ENCODE measurements at places on chromosomes 12 and 14. TPM values are rescaled to one million over a fixed set of nuclear protein-coding genes. Genes with fewer than 3 reads are reported as not detected.

Gene KANSL2
- total RNA-seq, result 46.9 TPM

Gene AP1G2
- 26.0 TPM for total RNA-seq

- peaks cover 4% of the 10 kb centered on the region for H3K4me1 ChIP-seq
- H3K4me3 ChIP-seq, result no peak overlapping the region
- H3K27me3 ChIP-seq, result no peaks in the 10 kb centered on the region
- H3K36me3 ChIP-seq, result no peaks in the 10 kb centered on the region
- H3K27ac ChIP-seq, result no peak overlapping the region
These were observed 109.7 kb upstream of the PRMT8 start for GRCh38 chr12:3381059-3382047.

DNA sequence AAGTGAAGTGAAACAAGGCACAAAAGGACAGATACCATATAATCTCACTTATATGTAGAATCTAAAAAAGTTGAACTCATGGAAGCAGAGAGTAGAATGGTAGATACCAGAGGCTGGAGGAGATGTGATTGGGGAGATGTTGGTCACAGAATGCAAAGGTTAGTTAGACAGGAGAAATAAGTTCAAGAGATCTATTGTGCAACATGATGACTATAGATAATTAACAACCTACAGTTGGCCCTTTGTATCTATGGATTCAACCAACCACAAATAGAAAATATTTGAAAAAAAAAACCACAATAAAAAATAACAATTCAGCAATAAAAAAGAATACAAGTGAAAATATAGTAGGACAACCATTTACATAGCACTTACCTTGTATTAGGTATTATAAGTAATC, 19.3 kb downstream of the CRADD start:
- H3K4me3 ChIP-seq, result no peak overlapping the region
- peaks cover 4% of the 10 kb centered on the region for H3K4me1 ChIP-seq
- no peaks in the 10 kb centered on the region for H3K27me3 ChIP-seq
- H3K36me3 ChIP-seq, result no peaks in the 10 kb centered on the region

DNA sequence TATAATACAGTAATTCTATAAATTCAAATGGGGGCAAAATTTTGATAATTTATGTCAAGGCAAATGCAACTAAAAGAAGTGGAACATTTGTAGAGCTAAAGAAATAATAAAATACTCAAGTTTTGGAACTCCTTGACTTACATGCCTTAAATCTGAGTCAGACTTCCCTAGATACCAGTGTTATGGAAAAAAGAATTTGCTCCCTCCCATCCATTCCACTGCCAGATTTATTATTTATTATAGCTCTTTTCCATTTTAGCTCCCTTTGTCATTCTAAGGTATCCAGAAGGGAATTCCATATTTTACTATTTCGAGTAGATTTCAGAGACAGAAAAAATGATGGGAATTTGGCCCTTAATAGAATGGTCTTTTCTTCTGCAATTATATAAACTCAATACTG, 44.0 kb downstream of the RHOJ start:
- no peak overlapping the region for H3K27ac ChIP-seq
- H3K4me3 ChIP-seq, result no peak overlapping the region
- no peaks in the 10 kb centered on the region for H3K36me3 ChIP-seq
- H3K4me1 ChIP-seq, result no peaks in the 10 kb centered on the region
- no peaks in the 10 kb centered on the region for H3K27me3 ChIP-seq

- H3K27me3 ChIP-seq, result no peaks in the 10 kb centered on the region
- no peak overlapping the region for H3K27ac ChIP-seq
- H3K36me3 ChIP-seq, result peaks cover 3% of the 10 kb centered on the region
- no peak for DNase-seq
- H3K4me3 ChIP-seq, result no peak overlapping the region
- H3K4me1 ChIP-seq, result no peaks in the 10 kb centered on the region
These were observed 6.4 kb downstream of the GNS start for GRCh38 chr12:64752833-64753238.

DNA sequence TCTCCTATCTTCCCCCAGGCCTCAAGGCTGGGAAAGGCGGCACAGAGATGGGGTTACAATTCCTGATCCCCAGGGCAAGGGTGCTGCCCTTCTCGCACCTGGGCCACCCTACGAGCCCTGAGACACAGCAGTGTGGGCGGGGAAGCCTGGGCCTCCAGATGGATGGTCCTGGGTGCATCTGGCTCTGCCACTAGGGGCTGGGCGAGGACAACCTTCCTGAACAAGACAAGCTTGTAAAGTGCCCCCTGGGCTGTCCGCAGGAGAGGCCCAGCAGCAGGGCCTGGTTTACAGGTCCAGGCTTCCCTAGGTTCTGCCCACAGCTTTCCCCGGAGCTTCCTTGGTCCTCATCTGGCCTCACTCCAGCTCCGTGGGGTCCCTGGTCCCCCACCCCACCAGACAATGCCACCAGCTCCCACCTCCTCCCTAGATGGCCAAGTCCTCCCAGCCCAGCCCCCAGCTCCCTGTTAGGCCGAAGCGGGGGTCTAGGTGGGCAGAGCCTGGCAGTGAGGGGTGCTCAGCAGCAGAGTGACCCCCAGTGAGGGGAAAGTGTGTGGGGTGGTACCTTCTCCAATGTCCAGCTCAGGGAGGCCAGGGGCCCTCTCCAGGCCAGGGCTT, 8.9 kb downstream of the ARL6IP4 start:
- H3K4me1 ChIP-seq, result no peaks in the 10 kb centered on the region
- no peaks in the 10 kb centered on the region for H3K27me3 ChIP-seq
- no peak overlapping the region for H3K27ac ChIP-seq
- no peaks in the 10 kb centered on the region for H3K36me3 ChIP-seq
- no peak for DNase-seq

All from A673 (cell line).